ENCODE measurements at places on chromosomes 7 and 10. TPM values are rescaled to one million over a fixed set of nuclear protein-coding genes. Genes with fewer than 3 reads are reported as not detected.

Gene FXYD4
- 2.4 TPM for polyA plus RNA-seq

Gene ORC5
- 14.4 TPM for polyA plus RNA-seq

Gene CWF19L1
- 20.3 TPM for polyA plus RNA-seq

Gene CRHR2
- 3.5 TPM for polyA plus RNA-seq

Gene CALCR
- polyA plus RNA-seq: 12.5 TPM

Gene IFIT2
- 7.6 TPM for polyA plus RNA-seq

Gene MYOZ1
- 318 TPM for polyA plus RNA-seq

Gene HOXA10
- 33.5 TPM for polyA plus RNA-seq

Gene SPDYE2
- polyA plus RNA-seq: 1.1 TPM

Gene ZFAND4
- polyA plus RNA-seq: 9.5 TPM

Gene DNA2
- 5.6 TPM for polyA plus RNA-seq

Gene C10orf53
- polyA plus RNA-seq: not detected

Gene STYXL1
- 21.3 TPM for polyA plus RNA-seq

Gene CLIP2
- polyA plus RNA-seq: 30.3 TPM

Gene FOXI2
- polyA plus RNA-seq: 0.26 TPM

Gene RPEL1
- not detected for polyA plus RNA-seq

Gene ABLIM1
- polyA plus RNA-seq: 46.2 TPM

Gene HPS1
- 17.3 TPM for polyA plus RNA-seq

Gene BEND7
- 6.3 TPM for polyA plus RNA-seq

Gene TRIM24
- 23.1 TPM for polyA plus RNA-seq

Gene ZWINT
- 31.3 TPM for polyA plus RNA-seq

Gene CACUL1
- 13.6 TPM for polyA plus RNA-seq

Gene DYDC2
- polyA plus RNA-seq: not detected

Gene RBP4
- polyA plus RNA-seq: 6.4 TPM

Gene ITIH5
- 48.7 TPM for polyA plus RNA-seq
